ENCODE measurements at places on chromosomes 3 and 15.

DNA sequence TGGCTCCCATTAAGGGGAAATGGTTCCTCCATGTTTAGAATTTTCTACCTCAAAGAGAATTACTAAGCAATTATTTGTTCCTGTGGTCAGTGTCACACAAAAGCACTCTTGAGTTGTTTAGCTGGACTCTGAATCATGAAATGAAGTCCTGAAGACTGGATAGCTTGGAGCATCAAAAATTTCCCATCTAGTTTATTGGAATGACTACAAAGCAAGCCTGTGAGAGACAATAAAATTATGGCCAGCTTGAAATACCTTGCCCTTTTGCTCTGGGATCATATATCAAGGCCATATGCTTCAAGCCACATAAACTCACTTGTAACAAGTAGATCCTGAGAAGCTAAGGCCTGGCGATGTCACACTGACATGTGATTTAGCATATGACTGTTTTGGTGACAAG lies 292.3 kb downstream of the TIGIT start:
- no peak for DNase-seq

DNA sequence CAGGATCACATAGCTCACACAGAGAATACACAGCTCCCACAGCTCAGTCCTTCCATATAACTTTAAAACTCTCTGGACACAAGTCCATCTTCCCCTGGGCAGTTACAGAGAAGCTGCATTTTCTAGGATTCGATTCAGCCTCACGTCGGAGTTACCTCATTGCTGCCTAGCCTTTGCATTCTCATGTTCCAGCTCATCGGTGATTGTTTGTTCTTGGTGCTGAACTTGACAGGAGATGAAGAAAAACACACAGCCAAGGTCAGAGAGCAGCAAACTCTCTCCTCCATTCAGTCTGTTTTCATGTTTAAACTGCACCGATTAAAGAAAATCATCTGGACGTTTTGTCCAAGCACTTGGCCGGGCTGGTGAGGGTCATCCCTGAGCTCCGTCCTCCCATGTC lies 375.5 kb upstream of the CFAP20DC start:
- no peak for DNase-seq

DNA sequence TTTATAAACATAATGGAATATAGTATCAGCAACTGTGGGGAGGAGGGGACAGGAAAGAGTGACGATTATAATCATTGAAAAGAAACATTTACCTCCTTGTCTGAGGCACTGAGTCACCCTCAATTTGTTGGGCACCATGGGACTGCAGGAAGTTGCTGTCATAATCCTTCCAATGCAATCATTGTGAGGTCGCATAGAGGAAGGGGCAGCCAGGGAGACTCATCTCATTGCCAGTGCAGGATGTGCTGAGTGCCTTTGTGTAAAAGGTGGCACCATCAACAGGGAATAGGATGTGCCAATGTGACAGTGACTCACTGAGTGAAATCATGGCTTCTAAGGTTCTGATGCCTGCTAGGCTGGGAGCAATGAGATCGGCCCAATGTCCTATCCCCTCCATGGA lies 300.4 kb upstream of the ADAMTS9 start:
- DNase-seq = no peak

GRCh38 chr15:39752991-39753390 lies 29.6 kb downstream of the FSIP1 start:
- DNase-seq = no peak

All from HTR-8/SVneo (cell line).